ENCODE measurements at places on chromosomes 12 and 14.
A peak's percentile ranks its signal among the peaks of the same experiment; 100 is the strongest.

- DNase-seq, result no peak
These were observed 17.7 kb downstream of the SMIM41 start for GRCh38 chr12:52097045-52097666.

- no peak for DNase-seq
These were observed 320.6 kb upstream of the TBX3 start for GRCh38 chr12:115004470-115005146.

- DNase-seq, result no peak
These were observed 1.2 kb downstream of the PPP1CC start for GRCh38 chr12:110741341-110742095.

- peak; percentile 23 for DNase-seq
These were observed 643 bp downstream of the ZFC3H1 start for GRCh38 chr12:71662849-71663560.

GRCh38 chr12:107254258-107254856, 161.0 kb upstream of the CRY1 start:
- no peak for DNase-seq

- no peak for DNase-seq
These were observed 90.4 kb downstream of the CRACR2A start for GRCh38 chr12:3662521-3662921.

DNA sequence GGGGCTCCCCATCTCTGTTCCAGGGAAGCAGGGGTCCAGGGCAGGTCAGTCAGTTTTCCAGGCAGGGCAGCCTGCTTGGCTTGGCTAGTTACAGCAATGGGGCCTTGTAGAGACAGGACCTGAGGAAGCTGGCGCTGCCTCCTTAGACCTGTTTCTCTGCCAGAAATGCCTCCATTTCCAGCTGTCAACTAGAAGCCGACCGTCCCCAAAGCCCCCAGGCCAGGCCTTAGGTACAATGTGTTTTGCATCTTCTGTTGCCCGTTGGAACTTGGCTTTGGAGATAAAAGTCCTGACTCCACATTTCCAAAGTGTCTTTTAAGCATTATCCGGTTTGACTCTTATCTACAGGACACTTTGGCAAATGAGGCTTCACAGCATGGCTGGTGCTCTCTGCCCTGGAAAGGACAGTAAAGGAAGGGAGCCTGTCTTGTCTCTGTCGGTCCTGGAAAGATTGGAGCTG, 42.6 kb downstream of the KRT80 start:
- DNase-seq, result no peak

DNA sequence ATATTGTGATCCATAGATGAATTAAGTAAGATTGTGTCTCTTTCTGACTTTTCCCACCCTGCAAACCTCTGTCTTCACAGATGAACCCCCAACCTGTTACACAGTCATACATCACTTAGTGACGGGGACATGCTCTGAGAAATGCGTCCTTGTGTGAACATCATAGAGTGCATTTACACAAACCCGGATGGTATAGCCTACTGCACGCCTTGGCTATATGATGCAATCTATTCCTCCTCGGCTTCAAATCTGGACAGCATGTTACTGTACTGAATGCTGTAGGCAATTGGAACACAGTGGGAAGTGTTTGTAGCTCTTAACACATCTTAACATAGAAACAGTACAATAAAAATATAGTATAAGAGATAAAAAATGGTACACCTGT, 7.4 kb upstream of the TESPA1 start:
- DNase-seq, result no peak

- DNase-seq, result no peak
These were observed 407.2 kb downstream of the NOVA1 start for GRCh38 chr14:26190646-26191045.

DNA sequence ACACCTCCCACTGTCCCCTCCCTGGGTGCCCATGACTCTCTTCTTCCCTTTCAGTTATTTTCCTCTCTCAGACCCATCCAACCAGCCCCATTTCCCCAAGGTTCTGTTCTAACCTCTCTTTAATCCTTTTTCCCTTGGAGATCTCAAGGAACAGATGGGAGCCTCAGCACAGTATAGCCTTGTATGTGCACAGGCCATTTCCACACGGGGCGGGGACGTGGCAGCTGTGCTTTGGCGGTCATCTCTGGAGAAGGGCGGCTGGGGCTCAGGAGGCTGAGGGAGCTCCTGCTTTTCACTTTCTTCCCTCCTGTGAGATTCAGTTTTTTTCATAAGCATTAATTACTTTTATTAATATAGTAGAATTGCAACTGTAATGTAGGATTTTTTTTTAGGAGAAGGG, 212.2 kb downstream of the ZFP36L1 start:
- no peak for DNase-seq

GRCh38 chr12:111638556-111638955, 39.4 kb upstream of the ATXN2 start:
- DNase-seq, result no peak

DNA sequence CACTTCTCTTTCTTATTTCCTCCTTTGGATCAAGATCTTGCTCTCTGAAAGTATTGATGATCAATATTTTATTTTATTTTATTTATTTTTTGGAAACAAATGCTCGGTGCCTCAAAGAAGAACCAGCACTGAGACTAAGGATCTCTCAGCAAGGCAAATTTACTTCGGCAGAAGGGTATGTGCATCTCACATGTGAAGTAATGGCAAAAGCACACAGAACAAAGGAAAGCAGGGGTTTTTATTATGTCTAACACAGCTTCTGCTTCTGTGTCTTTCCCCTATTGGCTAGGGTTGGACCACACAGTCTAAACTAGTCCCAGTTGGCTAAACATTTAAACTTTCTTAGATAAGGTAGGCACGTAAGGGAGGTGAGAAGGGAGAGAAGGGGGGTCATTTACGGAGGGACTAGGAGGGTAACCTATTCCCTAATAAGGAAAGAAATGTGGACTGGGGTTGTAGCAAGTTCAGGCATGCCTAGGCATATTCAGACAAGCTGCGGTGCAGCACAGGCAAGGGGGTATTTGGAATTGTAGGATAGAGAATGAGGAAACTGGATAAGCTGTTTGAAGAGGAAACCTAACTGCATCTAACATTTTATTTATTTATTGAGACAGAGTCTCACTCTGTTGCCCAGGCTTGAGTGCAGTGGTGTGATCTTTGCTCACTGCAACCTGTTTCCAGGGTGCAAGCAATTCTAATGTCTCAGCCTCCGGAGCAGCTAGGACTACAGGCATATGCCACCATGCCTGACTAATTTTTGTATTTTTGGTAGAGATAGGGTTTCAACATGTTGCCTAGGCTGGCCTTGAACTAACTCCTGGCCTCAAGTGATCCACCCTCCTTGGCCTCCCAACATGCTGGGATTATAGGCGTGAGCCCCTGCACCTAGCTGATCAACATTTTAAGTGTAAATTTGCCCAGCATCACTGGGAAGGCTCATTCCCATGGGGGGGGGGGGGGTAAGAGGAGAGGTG, 90.0 kb upstream of the EIF5 start:
- no peak for DNase-seq

- DNase-seq, result no peak
These were observed 225.2 kb upstream of the RTL1 start for GRCh38 chr14:101128478-101129321.

- no peak for DNase-seq
These were observed 2.1 kb downstream of the SIX6 start for GRCh38 chr14:60510951-60511599.

- no peak for DNase-seq
These were observed 73.0 kb downstream of the TSHR start for GRCh38 chr14:81028461-81028860.

DNA sequence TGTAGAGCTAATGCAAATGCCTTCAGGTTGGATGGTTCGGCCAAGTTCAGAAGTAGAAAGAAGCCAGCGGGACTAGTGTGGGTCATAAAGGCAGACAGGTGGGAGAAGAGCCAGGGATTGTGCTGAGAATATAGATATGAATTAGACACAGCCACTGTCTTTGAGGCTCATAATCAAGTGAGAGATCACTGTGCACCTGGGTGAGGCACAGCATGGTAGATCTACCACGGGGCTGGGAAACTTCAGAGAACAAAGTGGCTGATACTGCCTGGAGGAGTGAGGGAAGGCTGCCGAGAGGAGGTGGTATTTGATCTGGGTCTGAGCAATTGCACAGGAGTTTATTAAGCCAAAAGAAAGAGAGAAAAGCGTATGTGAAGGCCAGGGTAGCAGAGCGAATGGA, 40.6 kb upstream of the CHST11 start:
- DNase-seq, result no peak

GRCh38 chr14:74583689-74584434, 28.2 kb downstream of the LTBP2 start:
- peak; percentile 83 for DNase-seq

DNA sequence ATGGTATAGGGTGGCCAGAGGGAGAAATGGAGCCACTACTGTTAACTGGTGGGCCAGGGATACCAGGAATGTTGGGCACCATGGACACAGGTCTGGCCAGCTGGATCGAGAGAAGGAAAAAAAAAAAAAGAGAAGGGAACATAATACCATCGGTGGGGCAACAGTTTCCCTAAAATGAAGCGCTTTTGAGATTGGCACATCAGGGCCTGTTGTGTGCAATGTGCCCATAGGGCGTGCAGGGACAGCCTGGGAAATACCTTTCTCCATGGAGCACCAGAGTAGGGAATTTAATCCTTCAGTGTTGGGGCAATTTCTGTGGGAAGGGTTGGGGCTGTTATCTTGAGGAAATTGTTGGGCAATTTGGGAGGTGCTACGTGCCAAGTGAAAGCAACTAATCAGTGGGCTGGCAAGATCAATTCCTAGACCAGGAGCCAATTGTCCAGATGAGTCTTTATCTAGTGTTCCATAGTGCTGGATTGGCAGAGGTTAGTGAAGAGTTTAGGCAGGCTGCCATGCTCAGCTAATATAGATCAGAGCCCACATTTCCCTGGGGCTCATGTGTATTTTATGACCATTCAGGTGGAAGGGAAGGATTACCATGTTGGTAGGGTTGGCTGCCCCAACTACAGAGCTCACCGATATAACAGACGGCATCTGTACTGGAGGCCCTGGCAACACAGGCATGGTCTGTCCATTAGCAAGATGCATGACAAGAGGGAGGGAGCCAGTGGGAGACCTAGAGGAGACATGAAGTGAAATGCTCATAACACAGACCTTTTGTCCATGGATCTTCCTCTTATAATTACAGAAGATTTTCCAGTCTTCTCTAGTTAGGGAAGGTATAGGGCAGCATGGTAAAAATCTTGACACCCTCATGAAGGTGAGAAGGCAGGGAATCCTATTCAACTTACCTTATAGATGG, 25.5 kb upstream of the NPFF start:
- no peak for DNase-seq

GRCh38 chr12:27199638-27200300, 44.3 kb upstream of the STK38L start:
- DNase-seq, result no peak

- DNase-seq, result no peak
These were observed 77.8 kb downstream of the FERMT2 start for GRCh38 chr14:52873065-52873464.

- DNase-seq, result no peak
These were observed 221.7 kb downstream of the ATP23 start for GRCh38 chr12:58163021-58163420.

- DNase-seq, result no peak
These were observed 11.8 kb upstream of the GPR132 start for GRCh38 chr14:105076805-105077648.

DNA sequence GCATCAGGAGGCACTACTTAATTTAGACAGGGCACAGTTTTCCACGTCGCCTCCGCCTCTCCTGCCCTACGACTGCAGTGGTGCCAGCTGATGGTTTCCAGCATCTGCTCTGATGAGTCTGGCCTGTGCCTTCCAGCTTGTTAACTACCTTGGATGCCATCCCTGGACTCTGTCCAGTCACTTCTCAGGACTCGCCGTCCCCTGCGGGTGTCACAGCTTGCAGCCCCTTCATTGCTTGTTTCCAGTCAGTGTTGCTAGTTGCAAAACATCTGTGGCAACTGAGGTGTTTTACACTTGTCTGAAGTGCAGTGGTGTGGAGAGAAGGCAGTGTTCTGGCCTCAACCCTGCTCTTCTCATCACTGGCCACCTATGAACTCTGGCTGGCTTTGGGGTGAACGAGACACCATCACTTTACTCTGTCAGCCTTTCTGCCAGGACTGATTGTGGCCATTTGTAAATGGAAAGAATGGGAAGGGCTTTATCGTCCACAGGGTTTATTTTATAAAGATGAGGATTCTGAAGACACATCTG, 8.3 kb downstream of the ADGRD1 start:
- no peak for DNase-seq

DNA sequence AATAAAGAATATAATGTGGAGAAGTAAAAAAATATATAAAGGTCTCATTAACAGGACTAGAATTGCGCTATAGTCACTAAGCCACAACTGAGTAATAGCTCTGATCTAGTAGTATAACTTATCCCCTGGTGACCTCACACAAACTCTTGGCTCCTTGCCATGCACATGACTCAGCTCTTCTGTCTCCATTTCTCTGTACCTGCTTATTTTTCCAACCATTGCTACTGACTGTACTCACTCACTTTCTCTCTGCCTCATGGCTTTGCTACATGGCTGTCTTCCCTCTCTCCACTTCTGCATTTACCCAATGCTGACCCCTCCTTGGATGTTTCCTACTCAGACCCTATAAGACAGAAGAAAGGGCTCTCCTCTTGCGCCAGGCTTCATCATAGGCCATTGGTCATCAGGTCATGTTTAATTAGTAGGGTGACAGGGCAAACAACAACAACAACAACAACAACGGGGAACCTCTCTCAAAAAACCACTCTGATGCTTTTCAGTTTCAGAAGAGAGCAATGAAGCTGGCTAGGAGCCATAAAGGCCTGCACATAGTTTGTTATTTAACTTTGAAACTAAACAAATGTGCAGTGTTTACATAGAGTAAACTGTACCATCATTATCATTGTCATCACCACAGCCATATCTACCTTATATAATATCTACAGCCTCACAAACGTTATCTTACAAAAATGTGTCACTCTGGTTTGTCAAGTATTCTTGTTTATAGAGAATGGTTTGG, 25.6 kb upstream of the KRAS start:
- DNase-seq, result peak; percentile 62

GRCh38 chr12:26319511-26319910, 124.1 kb downstream of the SSPN start:
- peak; percentile 10 for DNase-seq

- no peak for DNase-seq
These were observed 8.2 kb upstream of the RPS6KA5 start for GRCh38 chr14:91068642-91069041.

GRCh38 chr12:587132-588023, 75.9 kb downstream of the NINJ2 start:
- no peak for DNase-seq

GRCh38 chr14:77007183-77007974, 21.1 kb downstream of the IRF2BPL start:
- no peak for DNase-seq

- DNase-seq, result no peak
These were observed 5.6 kb downstream of the MYH6 start for GRCh38 chr14:23402296-23403138.

GRCh38 chr14:59187802-59188460, 536 bp upstream of the DAAM1 start:
- peak; percentile 31 for DNase-seq

- no peak for DNase-seq
These were observed 6.0 kb downstream of the B4GALNT1 start for GRCh38 chr12:57626921-57627445.

GRCh38 chr12:109804820-109805761, 28.1 kb downstream of the TRPV4 start:
- DNase-seq, result peak; percentile 83

GRCh38 chr14:81122326-81122725, 98.4 kb downstream of the GTF2A1 start:
- no peak for DNase-seq
